LHCN-M2 (cell line): ENCODE measurements at places on chromosomes 4 and X. TPM values are rescaled to one million over a fixed set of nuclear protein-coding genes. Genes with fewer than 3 reads are reported as not detected.

The DCAF12L1 gene
- total RNA-seq = not detected in 2 replicates

The PPP1R2C gene
- not detected in 2 replicates for total RNA-seq

The FAM53A gene
- 11.1 and 12.3 TPM in 2 replicates for total RNA-seq

The NDUFB11 gene
- total RNA-seq = 40.7 and 49.2 TPM in 2 replicates

GRCh38 chr4:61638591-61638990 lies 438.5 kb downstream of the ADGRL3 start:
- no peak for DNase-seq

GRCh38 chr4:56183344-56183959 lies 203.8 kb downstream of the AASDH start:
- DNase-seq = no peak

- DNase-seq = no peak
Observed at GRCh38 chr4:147794787-147795413, 63.0 kb downstream of the ARHGAP10 start.

DNA sequence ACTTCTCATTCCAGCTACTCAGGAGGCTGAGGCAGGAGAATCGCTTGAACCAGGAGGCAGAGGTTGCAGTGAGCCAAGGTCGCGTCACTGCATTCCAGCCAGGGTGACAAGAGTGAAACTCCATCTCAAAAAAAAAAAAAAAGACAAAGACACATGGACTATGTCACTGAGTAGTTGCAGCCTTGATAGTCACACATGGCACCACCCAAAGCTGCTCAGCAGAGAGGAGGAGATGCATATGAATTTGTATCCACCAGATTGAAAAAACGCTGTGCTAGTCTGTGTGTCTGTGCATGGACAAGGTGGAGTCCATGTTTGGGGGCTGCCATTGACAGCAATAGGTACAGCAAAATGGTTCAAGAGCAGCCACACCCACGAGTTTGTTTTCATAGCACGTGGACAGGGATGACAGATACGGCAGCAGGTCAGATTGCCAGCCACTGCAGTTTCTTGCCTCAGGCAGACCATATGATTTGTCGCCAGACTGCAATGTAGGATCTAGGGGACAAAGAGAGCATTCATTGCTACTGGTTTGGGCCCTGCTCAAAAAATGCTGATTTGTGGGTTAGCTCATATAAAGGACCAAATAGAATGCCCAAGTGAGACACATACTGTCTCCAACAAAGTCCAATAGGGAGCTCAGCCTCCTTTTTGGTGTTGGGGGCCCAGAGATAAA lies 89.9 kb downstream of the CEP135 start:
- DNase-seq = no peak

GRCh38 chr4:184649971-184650855 lies 675 bp downstream of the PRIMPOL start:
- peak; percentile 51 for DNase-seq

GRCh38 chr4:18508786-18509185 lies 487.2 kb upstream of the LCORL start:
- no peak for DNase-seq

- no peak for DNase-seq
Observed at GRCh38 chr4:142120921-142121320, 484.5 kb downstream of the IL15 start.

DNA sequence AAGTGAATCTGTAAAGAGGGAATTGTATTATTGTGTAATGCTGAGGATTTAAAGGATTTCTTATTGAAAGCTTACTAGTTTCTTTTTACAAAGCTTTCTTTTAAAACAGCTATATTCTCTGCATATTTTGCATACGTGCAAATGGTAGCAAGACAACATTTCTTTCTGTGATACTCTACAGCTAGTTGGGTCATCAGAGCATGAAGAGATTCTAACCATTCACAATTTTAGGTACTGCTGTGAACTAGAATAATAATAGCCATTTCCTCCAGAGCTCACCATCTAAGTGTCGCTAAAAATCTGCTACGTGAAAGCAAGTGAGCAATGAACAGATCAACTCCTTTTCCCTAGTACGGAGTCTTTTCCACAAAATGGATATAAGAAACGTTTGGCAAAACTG lies 37.3 kb downstream of the ARHGAP6 start:
- DNase-seq = no peak

GRCh38 chr4:122798101-122798500 lies 28.5 kb upstream of the FGF2 start:
- DNase-seq = peak; percentile 97

GRCh38 chrX:48468247-48468671 lies 1.8 kb downstream of the SLC38A5 start:
- DNase-seq = no peak

GRCh38 chr4:108361446-108361820 lies 192.7 kb upstream of the LEF1 start:
- DNase-seq = peak; percentile 38

- DNase-seq = no peak
Observed at GRCh38 chrX:117835034-117835433, 281.6 kb downstream of the KLHL13 start.
